ENCODE measurements at places on chromosomes 2 and 18.

- peak; percentile 50 for DNase-seq
These were observed 10.6 kb upstream of the TRABD2A start for GRCh38 chr2:84891355-84892010.

- DNase-seq = no peak
These were observed 479.1 kb upstream of the NRXN1 start for GRCh38 chr2:51511002-51511401.

DNA sequence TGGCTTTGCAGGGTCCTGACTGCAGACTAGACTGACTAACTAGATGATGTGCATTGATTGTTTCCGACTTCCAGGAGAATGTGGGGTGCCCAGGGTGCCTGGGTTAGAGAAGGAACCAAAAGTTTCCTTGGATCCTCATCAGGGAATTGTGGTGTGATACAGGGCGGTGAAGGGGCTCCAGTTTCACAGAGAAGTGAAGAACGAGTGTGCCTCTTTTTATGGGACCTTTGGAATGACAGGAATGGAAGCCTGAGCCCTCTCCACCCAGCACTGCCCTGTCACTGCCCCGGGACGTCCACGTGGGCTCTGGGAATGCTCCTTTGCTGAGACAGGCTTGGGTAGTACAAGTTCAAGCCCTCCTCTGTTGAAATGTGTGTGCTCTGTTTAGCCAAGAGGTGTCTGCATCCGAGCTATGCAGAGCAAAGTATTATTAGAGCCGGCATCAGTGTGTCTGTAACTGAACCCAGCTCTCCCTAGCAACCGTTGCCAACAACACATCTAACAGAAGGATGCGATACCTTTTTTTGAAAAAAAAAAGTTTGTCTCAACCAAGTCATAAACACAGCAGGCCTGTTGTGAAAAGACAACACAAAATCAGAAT is 183.6 kb downstream of the SMAD7 start:
- no peak for DNase-seq

DNA sequence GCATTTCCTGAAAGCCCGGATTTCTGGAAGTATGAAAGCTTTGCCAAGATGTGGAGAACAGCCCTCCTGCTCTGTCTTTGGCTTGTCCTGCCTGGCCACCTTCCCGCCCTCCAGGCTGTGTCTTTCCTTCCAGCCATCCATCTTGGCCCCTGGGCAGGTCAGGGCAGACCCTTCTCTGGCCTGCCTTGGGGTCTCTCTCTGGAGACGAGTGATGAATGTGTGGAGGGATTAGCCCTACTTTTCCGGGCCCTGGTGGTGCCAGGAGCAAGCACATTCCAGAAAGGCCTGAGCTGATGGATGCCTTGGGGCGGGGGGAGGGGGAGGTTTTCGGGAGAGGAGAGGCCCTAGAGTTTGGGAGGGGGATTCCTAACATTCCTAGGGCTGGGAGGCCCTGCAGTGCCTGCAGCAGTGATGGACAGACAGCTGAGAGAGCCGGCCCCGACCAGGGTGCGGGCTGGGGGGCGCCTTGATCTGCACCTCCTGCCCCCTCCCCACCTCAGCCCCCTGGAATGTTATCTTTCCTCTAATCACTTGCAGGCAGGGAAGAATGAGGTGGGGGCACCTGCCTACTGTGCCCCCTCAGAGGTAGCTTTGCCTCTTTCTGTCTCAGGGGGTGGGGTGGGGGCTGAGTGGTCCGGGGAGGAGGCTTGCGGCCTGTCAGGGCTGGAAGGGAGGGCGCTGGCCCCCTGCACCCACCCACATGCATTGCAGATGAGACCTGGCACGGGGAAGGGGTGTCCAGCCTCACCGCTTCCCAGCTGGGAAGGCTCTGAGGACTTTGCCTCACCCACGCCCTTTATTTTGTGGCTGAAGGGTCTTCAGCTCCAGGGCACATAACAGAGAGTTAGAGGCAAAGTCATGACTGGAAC is 156.2 kb downstream of the DDX1 start:
- no peak for DNase-seq

DNA sequence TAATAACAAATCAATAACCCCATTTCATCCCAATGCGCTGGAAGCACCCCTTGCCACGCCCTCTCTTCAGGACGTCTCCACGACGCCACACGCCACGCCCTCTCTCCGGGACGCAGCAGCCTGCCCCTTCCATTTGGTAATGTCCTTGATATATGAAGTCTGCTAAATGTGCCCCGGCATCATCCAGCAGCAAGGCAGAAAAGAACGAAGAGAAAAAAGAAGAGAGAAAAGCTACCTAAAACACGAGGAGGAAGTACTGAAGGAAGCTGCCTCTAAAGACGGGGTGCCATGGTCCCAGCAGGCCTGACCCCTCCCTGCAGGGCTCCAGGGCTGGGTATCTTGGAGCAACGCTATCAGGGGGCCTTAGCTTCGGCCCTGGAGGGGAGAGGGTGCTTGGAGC is 41.8 kb downstream of the CNGA3 start:
- DNase-seq = peak; percentile 26

- DNase-seq = no peak
These were observed 53.5 kb downstream of the LRRFIP1 start for GRCh38 chr2:237680702-237681478.

DNA sequence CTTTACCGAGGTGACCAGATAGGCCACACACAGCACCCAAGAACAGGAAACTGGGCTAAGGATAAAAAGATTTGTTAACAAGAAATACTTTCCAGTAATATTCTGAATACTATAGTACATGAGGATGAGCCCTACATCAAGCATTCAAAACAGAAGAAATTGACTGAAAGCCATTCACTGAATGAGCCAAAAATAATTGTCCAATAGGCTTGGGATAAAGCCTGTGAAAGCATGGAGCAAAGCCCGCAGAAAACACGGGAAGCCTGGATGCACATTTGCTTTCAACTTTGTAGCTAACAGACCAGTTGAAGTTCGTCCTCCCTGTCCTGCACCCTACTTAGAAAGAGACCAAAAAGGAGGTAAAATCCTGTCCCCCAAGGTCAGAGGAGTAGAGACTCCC is 56.3 kb downstream of the DIPK1C start:
- DNase-seq = no peak

- DNase-seq = peak; percentile 51
These were observed 86.8 kb upstream of the HAAO start for GRCh38 chr2:42879121-42879705.

Measured in activated CD8-positive, alpha-beta memory T cell treated with anti-CD3 and anti-CD28 coated beads, Interleukin-2, amount 50 U/mL, for 48 hours (primary cell).